ENCODE measurements at places on chromosomes 4 and X.

DNA sequence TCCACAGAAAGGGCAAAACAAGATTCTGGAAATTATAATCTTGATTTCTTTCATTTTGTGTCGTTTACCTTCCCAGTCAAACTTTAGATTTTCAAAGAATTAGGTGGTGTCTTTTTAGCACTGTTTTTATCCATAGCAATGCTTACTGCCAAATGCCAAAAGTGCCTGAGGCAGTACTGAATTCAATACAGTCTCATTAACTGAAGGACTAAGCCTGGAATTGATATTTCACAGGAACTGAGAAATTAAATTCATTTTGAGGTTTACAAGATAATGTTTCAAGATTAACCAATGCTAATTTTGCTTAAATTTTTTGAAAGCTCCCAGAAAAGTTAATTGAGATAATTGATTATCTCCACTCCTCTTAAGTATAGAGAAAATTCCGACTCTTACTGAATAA is 68.8 kb upstream of the ARHGAP24 start:
- DNase-seq: no peak

GRCh38 chr4:162560073-162560472 is 396.3 kb upstream of the FSTL5 start:
- no peak for DNase-seq

DNA sequence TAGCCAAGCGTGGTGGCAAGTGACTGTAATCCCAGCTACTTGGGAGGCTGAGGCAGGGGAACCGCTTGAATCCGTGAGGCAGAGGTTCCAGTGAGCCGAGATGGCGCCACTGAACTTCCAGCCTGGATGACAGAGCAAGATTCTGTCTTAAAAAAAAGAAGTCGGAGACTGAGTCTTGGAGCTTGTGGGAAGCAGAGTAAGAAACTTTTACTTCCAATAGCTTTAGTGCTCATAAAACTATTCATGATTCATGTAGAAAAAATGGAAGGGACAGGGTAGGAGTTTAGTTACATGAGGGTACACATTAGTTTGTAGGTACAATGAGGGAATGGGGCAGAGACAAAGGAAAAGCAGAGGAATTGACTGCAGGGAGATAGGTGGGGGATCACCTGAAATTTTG is 19.3 kb downstream of the RAP2C start:
- no peak for DNase-seq

GRCh38 chrX:85922821-85923220 is 124.5 kb downstream of the CHM start:
- no peak for DNase-seq

DNA sequence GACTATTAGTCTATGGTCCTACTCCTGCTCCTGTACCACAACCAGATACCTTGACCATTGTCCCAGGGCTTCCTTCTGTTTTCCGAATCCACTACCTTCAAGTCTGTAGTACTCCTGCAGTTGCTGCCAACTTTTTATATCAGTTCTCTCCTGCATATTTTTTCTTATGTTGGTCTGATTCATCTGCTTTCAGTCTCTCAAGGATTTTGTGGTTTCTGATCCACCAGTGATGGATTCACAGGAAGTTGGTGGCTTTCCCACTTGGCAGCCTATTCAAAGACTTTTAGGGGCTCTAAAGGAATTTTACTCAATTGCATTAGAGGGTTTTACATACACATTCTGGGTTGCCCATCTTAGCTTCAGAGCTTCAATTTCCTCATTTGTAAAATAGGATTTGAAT is 23.6 kb downstream of the KIF4A start:
- DNase-seq: no peak

GRCh38 chr4:54085284-54085683 is 14.7 kb upstream of the GSX2 start:
- peak; percentile 48 for DNase-seq

DNA sequence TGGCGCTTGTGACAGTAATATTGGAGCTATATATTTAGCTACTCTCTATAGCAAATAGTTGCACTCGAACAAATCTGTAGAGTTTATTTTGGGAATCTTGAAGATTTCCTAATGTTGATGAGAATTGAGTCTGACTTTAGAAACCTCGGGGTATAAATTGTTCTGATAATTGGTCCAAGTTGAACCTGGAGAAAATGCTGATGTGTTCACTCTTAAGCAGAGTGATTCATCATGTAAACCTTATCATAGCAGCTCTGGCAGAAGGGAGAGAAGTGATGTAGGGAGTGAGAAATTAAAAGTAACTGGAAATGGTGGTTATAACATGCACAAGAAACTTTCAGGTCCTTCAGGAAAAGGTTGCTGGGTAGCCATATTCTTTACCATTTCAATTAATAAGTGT is 16.4 kb upstream of the SLC4A4 start:
- DNase-seq: no peak

- DNase-seq: no peak
Measured at GRCh38 chr4:119623025-119623424, 5.6 kb downstream of the PDE5A start.

DNA sequence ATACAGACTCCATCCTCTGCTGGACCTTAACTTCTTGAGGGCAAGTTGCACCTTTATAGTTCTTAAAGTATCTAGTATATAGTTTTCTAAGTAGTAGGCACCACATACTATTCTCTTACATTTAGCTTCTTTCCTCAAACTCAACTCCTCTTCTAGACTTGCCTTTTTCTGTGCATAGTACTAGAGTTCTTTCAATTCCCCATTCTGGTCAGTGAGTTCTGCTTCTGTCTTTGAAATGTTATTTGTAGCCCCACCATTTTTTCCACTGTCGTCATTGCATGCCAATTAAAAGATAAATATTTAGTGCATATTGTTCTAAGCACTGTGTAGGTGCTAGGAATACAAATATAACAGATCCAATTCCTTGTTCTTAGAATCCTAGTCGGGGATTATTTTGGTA is 31.6 kb downstream of the CDKL5 start:
- DNase-seq: no peak

DNA sequence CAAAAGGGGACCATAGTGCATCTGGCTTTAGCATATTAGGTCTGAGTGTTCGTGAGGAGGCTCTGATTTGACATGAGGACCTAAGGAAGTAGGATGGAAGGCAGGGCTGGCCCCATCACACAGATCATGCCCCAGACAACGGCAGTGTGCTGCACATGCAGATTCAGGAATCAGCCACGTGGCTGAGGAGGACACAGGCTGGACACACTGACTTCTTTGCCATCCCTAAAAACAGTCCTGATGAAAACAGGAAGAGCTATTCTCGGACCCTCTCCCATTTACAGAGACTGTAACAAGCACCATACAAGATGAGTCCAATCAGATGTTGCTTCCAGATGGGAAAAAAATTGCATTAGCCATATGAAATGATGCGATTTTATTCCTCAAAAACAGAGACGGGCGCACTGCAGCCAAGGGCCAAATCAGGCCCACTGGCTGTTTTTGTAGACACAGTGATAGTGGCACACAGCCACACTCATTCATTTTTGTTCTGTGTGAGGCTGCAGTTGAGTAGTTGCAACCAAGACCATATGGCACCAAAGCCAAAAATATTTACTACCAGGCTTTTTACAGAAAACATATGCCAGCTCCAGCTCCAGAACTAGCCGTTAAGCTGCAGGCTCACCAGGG is 41.0 kb downstream of the ACSL1 start:
- no peak for DNase-seq

DNA sequence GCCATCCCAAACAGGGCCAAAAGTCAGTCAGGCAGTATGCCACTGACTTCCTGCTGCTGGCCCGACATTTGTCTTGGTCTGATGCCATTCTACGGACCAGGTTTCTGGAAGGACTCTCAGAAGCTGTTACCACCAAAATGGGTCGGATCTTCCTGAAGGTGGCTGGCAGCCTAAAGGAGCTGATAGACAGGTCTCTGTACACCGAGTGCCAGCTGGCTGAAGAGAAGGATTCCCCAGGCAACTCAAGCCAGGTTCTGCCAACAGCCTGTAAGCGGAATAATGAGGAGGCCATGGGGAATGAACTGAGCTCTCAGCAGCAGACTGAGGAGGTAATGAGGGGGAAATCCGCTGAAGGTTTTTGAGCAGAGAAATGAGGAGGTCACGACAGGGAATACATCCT is 95.7 kb downstream of the RTL9 start:
- no peak for DNase-seq

DNA sequence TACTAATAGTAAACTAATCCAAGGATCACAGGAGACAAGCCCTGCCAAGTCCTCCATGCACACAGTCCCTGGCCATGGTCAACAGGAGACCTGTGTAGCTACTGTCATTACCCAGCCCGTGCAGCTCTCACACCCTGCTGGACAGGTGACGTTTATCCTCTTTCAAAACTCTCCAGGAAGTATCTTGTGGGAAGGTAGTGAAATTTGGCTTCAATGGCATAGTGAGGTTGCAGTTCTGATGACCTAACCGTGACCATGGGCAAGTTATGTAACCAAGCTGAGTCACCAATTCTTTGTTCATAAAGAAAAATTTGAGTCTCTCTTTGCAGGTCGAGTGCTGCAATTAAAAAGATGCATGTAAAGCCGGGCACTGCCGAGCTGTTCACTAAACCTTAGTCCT is 11.3 kb upstream of the SLC2A9 start:
- no peak for DNase-seq

DNA sequence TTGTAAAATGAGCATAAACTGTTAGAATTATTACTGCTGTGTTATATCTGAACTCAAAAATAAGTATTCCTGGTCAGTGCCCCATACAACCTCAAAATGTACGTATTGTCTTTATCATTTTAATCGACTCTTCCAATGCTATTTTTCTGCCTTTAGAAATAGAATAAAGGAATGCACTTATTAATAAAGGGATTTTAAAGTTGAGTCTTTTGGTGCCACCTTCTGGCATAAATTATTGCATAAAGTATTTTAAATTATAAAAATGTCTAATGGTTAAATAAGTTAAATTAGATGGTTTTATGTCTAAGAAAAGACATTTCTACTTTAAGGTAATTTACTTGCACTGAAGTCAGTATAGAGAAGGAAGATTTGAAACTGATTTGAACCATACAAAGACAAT is 424.0 kb upstream of the NDST4 start:
- no peak for DNase-seq

- DNase-seq: no peak
Measured at GRCh38 chr4:127533028-127533700, 99.6 kb upstream of the INTU start.

DNA sequence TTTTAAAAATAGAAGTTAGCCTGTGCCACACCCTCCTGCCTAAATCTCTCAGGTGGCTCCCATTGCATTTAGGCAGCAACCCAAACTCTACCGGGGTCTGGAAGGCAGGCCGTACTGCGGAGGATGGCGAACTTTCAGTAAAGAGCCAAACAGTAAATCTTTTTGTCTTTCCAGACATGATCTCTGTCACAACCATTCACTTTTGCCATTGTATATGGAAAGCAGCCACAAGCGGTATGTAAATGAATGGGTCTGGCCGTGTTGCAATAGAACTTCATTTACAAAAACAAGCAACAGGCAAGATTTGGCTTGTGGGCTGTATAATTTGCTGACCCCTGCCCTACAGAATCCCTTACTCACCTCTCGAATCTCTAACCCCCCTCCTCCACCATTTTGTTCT is 3.3 kb downstream of the RADX start:
- DNase-seq: no peak

DNA sequence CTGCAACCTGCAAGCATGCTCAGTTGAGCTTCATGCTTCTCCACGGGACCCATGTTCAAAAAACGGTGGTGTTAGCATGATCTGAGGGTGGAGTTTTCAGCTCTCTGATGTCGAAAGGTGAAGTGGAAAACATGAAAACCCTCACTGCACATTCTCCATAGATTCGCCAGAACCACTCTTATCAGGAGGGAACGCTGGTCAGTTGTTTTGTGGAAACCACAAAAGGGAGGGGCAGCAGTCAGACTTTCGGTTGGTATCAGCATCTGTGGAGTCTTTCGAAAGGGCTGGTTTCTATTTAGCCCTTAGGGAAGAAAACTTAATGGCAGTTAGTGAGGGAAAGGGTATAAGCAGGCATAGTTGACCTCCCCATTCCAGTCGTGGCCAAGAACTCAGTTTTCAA is 12.6 kb downstream of the PPA2 start:
- no peak for DNase-seq

DNA sequence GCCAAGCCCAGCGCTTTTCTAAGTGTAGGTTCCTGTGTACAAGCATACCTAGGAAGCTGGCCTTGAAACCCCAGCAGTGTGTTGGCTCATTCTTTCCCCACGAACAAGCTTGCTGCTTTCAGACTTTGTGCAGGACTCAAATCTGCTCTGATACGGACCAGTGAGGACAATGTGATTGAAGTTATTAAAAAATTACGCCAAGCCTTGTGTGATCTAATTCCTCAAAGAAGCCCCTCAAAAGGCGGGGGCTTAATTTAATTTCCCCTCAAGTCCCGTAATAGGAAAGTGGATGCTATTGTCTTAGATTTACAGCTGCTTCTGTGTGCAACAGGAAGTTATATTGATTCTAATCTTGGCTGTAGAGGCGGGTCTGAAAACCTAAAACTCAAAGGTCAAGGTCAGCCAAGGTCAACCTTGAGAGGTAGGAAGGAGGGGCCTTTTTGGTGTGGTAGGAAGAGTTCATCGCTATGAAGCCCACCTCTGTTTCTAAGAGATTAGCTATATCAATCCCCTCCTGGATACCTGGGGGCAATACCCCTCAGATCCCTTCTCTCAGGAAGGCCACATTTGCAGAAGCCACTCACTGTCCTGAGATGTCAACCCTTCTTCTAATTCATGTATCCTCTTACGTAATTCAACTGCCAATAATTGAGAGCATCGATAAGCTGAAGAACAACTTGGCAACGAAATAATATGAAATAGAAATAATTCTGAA is 45.1 kb downstream of the TBC1D9 start:
- no peak for DNase-seq

- DNase-seq: no peak
Measured at GRCh38 chr4:185665655-185666054, 130.3 kb upstream of the PDLIM3 start.

GRCh38 chr4:45629717-45630116 is 494.1 kb downstream of the GABRG1 start:
- no peak for DNase-seq

- DNase-seq: no peak
Measured at GRCh38 chr4:74535512-74535911, 90.6 kb downstream of the AREG start.

GRCh38 chr4:89496851-89497250 is 189.3 kb upstream of the GPRIN3 start:
- DNase-seq: no peak

GRCh38 chrX:103791228-103791627 is 14.6 kb downstream of the PLP1 start:
- no peak for DNase-seq

GRCh38 chrX:130184857-130185256 is 13.1 kb downstream of the RAB33A start:
- DNase-seq: no peak
